ENCODE measurements at places on chromosomes 12 and 14. TPM values are rescaled to one million over a fixed set of nuclear protein-coding genes. Genes with fewer than 3 reads are reported as not detected.

- peak; percentile 72 for DNase-seq
Observed at GRCh38 chr12:51917746-51918453, 10.6 kb downstream of the ACVRL1 start.

- no peak for DNase-seq
Observed at GRCh38 chr14:105468621-105469241, 5.9 kb upstream of the CRIP2 start.

GRCh38 chr12:115767916-115768315 is 509.6 kb downstream of the MED13L start:
- DNase-seq = no peak

DNA sequence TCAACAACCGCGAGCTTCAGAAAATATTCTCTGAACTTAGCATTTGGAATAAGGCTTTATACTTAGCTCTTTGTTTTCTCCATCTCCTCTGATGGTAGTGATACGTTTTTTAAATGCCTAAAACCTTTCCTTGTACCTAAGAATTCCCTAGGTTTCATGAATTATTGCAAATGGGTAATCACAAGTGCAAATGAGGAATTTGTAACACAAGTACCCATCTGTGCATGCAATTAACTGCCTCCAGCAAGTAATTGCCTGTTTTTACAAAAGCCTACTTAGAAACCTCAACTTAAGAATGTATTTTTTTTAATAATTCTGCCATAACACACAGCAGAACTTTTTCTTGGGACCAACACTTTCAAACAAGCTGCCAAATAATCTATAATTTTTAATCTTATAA is 149.2 kb downstream of the PHLDA1 start:
- no peak for DNase-seq

DNA sequence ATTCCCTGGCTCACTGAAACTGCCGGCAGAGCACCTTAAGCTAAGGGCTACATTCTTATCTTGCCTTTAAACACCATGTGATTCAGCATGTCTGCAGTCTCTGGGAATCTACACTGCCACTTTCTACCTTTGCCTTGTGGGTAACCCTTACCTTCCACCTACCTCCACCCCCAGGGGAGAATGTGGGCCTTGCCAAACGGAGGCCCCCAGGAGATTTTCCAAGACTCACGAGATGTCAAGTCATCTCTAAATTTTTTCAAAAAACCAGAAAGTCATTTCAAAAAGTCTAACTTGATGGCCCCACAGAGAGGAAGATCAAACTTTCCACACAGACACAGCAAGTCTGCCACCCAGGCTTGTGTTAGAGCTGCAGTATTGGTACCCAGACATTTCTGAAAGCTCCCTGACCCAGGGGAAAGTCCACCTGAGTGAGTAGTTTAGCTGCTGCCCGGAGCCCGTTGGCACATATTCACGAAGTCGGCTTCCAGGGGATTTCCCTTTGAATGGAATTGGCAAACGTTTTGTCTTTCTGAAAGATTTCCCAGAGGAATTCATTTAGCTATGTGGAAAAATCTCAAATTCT is 4.7 kb upstream of the PSMA6 start:
- DNase-seq = no peak

DNA sequence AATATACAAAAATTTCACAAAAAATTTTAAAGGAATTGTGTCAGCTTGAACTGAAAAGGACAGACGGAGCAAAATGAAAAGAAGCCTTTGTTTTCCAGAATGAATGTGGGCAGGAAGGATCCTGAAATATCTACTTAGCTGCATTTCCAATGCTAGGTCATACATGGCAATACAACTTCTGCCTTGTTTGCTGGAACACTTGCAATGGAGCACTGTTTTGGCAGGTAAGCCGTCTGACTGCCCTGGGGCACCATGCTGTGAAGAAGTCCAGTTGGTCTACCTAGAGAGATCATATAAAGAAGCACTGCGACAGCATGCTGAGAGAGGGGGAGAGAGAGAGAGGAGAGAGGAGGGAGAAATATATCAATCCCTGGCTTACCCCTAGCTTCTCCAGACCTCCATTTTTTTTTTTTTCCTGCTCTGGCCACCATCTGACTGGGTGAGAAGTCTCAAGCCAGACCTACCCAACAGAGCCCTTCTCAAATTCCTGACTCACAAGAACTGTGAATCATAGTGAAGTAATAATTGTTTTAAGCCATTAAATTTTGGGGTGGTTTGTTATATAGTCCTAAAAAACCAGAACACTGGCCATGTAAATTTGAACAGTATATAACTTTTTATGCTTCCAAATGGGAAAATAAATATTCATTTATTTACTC is 97.1 kb upstream of the PRICKLE1 start:
- DNase-seq = no peak

GRCh38 chr12:78540606-78541336 is 323.8 kb upstream of the SYT1 start:
- no peak for DNase-seq

DNA sequence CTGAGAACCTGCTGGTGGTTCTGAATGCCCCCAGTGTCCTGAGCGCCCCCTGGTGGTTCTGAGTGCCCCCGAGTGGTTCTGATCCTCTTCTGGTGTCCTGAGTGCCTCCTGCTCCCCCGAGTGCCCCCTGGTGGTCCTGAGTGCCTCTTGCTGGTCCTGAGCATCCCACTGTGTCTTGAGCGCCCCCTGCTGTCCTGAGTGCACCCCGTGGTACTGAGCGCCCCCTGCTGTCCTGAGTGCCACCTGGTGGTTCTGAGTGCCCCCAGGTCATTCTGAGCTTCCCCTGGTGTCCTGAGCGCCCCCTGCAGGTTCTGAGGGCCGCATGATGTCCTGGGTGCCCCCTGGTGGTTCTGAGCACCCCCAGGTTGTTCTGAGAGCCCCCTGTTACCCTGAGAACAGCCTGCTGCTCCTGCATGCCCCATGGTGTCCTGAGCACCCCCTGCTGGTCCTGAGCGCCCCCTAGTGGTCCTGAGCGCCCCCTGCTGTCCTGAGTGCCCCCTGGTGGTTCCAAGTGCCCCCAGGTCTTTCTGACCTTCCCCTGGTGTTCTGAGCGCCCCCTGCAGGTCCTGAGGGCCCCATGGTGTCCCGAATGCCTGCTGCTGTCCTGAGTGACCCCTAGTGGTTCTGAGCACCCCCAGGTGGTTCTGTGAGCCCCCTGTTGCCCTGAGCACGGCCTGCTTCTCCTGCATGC is 1165.4 kb downstream of the TMEM121 start:
- peak; percentile 58 for DNase-seq

GRCh38 chr12:89833337-89834252 is 125.0 kb upstream of the ATP2B1 start:
- DNase-seq = no peak

DNA sequence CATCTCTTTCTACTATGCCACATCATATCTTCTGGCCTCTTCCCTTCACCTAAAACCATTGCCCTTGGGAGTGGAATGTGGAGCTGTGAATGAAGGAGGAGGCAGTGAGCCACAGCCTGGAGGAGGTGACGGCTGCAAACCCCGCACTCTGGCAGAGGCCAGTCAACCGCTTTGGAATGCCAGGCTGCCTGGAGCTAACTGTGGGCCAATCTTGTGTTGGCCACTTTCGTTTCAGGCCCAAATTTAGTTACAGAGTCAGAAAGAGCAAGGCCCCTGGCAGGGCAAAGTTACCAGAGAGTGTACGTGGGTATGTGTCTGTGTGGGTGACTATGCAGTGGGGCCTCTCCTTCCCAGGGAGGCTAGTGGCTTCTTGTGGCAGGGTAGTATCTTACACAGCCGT is 40.1 kb downstream of the CACNA1C start:
- no peak for DNase-seq

DNA sequence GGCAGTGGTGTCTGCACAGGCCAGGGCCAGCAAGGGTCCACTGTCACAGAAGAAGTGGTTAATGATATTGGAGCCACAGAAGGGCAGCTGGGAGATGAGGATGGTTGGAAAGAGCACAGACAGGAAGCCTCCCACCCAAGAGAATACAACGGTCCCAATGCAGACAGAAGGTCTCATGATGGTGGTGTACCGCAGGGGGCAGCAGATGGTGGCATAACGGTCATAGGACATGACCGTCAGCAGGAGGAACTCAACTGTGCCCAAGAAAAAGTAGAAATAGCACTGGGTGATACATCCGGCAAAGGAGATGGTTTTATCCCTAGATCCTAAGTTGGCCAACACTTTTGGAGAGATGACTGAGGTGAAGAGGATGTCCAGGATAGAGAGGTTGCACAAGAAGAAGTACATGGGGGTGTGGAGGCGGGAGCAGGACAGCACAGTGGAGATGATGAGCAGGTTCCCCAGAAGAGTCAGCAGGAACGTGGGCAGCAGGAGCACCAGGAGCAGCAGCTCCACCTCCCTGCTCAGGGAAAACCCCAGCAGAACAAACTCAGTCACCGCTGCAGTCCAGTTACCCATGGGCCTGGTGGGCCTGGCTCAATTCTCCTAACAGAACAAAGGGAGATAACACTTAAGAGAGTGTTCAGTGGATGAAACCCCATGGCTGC is 9.8 kb downstream of the OR6J1 start:
- no peak for DNase-seq

DNA sequence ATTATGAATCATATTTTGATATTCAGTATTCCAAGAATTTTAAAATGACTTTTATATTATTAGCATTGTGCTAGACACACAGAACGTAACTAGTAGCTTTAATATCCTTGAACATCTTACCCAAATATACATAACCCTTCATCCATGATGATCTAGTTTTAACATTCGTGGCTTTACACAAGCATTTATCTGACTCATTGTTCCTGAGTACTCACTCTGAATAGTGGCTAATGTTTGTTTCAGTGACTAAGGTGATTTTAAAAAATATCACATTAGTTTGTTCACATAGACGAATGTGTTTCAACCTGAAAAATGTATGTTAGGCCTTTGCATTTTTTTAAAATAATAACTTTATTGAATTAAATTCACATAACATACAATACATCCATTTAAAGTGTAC is 80.0 kb upstream of the PTPRQ start:
- DNase-seq = no peak

The TSPAN19 gene
- total RNA-seq = 5.4 TPM

The TAS2R31 gene
- 2.1 TPM for total RNA-seq

The OLR1 gene
- total RNA-seq = 52.2 TPM

The TMEM30B gene
- total RNA-seq = 20.9 TPM

The MARK3 gene
- total RNA-seq = 92.9 TPM

Data from left lung (tissue), 14 donors.